Spinal cord (tissue), 10 donors: ENCODE measurements at places on chromosomes 5 and 9.

- no peaks in the 10 kb centered on the region for H3K36me3 ChIP-seq
- no peak for DNase-seq
- no peak overlapping the region for H3K4me3 ChIP-seq
- H3K4me1 ChIP-seq = peaks cover 8% of the 10 kb centered on the region
Observed at GRCh38 chr5:67216564-67216963, 20.0 kb upstream of the CD180 start.

GRCh38 chr9:77907585-77907984, 124.0 kb downstream of the GNAQ start:
- no peaks in the 10 kb centered on the region for H3K27me3 ChIP-seq
- no peak for DNase-seq
- H3K36me3 ChIP-seq = no peaks in the 10 kb centered on the region
- no peak overlapping the region for H3K4me3 ChIP-seq
- no peak overlapping the region for H3K27ac ChIP-seq
- H3K4me1 ChIP-seq = no peaks in the 10 kb centered on the region

DNA sequence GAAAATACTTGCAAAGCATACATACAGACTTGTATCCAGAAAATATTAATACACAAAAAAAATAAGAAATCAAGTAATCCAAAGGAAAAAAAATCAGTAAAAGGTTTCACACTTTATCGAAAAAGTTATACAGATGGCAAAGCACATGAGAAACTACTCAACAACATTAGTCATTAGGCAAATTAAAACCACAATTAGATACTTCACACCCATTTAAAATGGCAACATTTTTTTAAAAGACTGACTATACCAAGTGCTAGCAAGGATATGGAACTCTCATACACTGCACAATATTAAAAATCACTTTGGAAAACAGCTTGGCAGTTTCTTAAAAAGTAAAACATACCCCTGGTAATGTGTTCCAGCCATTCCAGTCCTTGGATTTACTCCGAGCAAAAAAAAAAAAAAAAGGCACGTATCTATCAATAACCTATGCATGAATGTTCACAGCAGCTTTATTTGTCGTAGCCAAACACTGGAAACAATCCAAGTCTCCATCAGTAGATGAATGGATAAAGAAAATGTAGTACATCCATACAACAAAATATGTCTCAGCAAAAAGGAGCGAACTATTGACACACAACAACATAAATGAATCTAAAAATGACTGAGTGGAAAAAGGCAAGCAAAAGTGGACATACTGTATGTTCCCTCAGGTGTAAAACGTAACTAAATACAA, 66.0 kb downstream of the GNAQ start:
- H3K27ac ChIP-seq = no peak overlapping the region
- no peak for DNase-seq
- H3K4me1 ChIP-seq = peaks cover 6% of the 10 kb centered on the region
- no peaks in the 10 kb centered on the region for H3K36me3 ChIP-seq

DNA sequence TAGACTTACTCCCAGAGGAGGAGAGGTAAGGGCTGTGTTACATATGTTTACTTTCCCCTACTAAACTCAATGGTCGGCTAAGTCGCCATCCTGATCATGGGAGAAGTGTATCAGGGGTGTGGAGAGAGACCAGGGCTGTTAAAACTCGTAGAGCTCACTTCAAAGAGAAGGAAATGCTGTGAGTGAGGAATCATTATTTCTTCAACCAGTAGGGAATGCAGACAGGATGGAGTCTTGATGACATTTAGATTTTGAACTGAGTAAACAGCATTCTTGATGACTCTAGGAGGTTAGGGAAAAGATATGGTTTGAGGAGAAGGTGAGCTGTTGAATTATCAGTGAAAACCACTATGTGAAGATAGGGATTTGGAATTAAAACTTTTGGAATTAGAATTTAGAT, 17.3 kb downstream of the RECK start:
- peak; percentile 5 for DNase-seq
- H3K27me3 ChIP-seq = no peaks in the 10 kb centered on the region
- no peaks in the 10 kb centered on the region for H3K4me1 ChIP-seq
- H3K36me3 ChIP-seq = peaks cover 4% of the 10 kb centered on the region
- no peak overlapping the region for H3K4me3 ChIP-seq
